MV-4-11 (cell line): ENCODE measurements at places on chromosomes 3 and 15.

DNA sequence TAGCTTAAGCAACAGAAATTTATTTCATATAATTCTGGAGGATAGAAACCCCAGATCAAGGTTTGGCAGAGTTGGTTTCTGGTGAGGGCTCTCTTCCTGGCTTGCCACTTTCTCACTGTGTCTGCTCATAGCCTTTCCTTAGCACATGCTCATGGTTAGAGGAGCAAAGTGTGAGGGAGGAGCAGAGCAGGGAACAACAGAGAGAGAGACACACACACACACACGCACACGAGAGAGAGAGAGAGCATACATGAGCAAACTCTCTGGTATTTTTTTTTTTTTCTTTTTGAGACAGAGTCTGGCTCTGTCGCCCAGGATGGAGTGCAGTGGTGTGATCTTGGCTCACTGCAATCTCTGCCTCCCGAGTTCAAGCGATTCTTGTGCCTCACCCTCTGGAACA is 36.8 kb upstream of the ZDHHC23 start:
- DNase-seq, result no peak

DNA sequence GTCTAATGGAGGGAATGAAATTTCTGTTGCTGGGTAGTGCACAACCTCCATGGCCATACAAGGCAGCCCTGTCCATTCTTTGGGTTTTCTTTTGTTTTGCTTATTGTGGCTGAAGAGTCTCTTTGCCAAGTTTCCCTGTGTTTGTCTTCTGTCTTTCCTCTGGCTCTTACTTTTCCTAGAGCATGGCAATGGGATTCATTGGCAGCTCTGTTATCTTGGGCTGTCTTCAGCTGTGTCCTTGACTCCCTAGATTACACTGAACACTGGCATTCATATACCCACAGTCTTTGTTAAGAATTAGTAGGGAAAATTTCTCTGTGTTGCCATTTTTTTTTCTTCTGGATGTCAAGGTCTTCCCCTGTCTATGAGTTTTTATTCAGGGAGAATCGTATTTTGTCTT is 16.1 kb upstream of the DCBLD2 start:
- no peak for DNase-seq

GRCh38 chr15:88484682-88485331 is 17.3 kb downstream of the MRPS11 start:
- DNase-seq, result peak; percentile 76

DNA sequence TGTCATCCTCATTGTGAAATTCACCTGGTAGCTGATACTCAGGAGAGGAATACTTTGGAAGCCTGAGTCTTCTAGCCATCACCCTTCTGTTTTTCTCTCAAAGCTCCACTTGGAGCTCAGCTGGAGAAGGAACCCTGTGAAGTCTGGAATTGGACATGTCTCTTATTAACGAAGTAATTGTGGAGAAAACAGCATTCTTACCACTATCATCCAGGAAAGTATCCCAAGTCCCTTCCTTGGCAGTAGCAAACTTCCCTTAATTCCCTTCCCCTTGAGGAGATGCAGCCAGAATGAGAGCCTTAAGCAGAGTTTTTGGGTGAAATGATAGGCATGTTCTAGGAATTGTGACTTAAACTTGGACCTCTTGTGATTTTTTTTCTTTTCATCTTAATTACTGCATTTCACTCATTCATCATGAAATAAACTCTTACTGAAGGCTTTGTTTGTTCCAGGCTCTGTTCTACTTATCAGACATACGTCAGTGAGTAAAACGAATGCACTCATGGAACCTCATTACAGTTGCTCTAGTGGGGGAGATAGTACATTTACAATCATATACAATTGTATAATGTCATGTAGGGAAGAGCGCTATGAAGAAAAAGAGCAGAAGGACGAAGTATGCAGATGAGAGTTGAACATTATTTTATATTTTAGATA is 30.5 kb upstream of the TCF12 start:
- DNase-seq, result no peak

DNA sequence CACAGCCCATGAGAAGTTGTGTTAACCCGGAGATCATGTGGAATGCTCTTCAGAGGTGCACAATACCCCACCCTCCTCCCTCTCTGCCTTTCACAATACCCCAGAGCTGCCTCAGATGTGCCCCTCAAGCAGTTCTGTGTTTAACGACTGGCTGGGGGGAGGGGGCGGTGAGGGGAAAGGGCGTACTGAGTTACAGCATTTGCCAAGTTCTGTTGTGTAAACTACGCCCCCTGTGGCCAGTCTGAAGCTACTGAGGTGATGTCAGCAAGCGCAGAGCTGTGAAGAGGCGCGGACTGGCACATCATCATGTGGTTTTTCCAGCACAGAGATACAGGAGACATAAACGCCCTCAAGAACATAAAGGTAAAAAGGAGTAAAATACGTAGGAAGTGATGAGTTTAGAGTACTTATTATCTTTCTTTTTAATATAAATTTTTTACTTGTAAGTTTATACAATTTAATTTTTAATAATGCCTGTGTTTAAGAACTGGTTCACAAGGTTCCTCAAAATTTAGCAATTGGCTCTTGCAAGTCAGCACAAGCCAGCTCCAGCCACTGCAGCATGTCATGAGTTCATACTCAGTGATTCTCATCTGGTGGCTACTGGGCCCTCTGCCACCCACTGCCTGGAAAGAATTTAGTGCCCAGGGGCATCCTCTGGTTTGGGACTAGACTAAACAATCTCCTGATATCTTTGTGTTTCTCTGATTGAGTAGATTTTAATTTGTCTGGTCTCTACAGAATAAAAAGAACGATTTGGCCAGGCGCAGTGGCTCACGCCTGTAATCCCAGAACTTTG is 1.7 kb downstream of the EPB42 start:
- DNase-seq, result no peak

DNA sequence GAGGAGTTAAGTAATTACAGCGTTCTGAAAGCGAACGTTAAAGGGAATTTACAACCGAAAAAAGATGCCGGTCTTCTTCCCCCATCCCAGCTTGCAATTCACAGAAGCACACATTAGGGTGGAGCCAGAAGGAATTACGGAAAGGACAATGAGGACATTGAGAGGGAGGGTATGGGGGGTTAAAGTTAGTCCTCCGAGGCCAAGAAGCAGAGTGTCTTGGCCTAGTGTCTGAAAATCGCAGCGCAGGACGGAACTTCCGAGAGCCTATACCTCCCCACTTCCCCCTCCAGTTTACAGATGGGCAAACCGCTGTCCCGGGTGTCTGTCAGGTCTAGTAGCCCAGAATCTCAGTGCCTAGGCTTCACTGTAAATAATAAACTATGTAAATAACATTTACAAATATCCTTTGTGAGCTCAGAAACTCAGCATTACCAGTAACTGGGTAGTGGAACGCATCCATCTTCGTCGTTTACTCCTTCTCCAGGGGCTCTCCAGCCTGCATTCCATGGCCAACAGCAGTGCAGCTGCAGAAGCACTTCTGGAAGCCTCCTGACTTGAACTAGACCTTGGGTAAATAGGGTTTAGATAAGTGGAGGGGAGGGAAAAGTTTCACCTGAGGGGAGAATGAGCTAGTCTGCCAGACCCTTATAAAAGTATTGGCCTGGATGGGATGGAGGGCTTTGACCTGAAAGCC is 922 bp downstream of the ADPRH start:
- DNase-seq, result peak; percentile 76

DNA sequence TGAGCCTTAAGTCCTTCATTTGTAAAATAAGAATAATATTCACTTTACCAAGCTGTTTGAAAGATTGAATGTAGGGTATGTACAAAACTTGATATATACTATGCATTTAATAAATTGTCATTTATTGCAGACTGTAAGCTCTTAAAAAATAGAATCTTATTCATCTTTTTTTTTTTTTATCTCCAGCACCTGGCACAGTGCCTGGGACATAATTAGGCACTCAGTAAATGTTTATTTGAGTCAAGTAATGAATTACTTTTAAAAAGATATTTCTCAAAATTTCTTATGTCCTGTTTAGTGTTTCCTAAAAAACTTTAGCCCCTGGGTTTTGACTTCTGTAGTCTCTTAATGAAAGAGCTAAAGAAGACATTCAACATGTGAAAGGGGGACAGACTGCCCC is 71.7 kb downstream of the TOP2B start:
- no peak for DNase-seq

- no peak for DNase-seq
Observed at GRCh38 chr3:157512534-157512933, 9.3 kb upstream of the VEPH1 start.

- no peak for DNase-seq
Observed at GRCh38 chr3:174675406-174675805, 183.7 kb upstream of the NAALADL2 start.

DNA sequence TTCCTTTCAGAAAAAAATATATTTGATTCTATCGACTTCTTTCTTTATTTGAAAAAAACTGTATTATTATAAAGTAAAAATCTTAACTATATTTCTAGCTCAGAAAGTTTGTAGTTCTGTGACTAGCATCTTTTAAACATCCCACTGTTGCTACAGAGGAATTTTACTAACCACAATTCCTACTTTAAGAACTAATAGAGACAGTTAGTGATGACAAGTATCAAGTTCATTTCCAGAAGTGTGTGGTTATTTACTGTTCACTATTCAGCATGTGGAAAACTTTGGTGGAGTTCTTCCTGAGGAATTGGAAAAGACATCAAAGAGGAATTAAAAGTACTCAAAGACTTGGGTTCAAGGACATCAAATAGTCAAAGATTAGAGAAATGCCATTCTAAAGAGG is 524.1 kb upstream of the CBLB start:
- DNase-seq, result no peak
